Breast epithelium (tissue), 4 donors: ENCODE measurements at places on chromosomes 6 and 20. TPM values are rescaled to one million over a fixed set of nuclear protein-coding genes. Genes with fewer than 3 reads are reported as not detected.

DNA sequence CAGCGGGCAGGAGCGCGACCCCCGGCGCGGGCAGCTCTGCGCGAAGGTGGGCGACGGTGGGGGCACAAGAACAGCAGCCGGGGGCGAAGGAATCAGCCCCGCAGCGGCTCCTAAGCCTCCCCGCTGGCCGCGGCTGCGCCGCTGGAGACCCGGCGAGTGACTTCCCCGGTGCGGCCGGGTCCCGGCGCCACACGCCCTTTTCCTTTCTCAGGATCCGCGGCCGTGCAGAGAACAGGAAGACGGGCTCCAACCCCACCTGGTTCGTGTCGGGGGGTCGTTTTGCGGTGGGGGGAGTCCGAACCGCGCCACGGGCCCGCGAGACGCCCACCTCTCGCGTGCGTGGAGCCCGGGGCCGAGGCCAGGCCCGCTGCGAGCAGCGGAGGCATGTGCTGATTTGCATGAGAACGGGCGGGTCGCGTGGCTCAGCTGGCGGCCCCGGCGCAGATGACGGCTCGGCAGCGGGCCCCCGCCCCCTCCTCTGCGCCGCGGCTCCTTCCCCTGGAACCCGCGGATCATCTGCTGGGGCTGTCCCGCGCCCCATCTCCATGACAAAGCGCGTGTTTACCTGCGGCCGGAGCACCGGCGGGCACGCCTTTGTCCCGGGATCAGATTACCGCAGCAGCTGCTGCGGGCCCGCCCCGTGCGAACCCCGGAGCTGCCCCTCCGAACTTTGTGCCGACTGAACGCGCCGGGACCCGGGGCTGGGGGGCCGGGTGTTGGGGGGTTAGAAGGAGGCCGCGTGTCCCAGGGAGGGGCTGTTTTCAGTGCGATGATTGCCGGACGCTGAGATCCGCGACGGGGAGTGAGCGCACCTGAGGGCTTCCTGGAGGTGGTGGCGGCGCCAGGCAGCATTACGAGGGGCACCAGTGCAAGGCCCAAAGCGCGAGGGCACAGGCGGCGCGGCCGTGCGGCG lies 4.9 kb upstream of the DLL1 start:
- DNase-seq: no peak

GRCh38 chr6:18314317-18314997 lies 50.1 kb upstream of the DEK start:
- DNase-seq: no peak

GRCh38 chr20:9038791-9039535 lies 29.9 kb upstream of the PLCB4 start:
- DNase-seq: no peak

- DNase-seq: no peak
Observed at GRCh38 chr6:85620308-85620707, 22.4 kb downstream of the SYNCRIP start.

DNA sequence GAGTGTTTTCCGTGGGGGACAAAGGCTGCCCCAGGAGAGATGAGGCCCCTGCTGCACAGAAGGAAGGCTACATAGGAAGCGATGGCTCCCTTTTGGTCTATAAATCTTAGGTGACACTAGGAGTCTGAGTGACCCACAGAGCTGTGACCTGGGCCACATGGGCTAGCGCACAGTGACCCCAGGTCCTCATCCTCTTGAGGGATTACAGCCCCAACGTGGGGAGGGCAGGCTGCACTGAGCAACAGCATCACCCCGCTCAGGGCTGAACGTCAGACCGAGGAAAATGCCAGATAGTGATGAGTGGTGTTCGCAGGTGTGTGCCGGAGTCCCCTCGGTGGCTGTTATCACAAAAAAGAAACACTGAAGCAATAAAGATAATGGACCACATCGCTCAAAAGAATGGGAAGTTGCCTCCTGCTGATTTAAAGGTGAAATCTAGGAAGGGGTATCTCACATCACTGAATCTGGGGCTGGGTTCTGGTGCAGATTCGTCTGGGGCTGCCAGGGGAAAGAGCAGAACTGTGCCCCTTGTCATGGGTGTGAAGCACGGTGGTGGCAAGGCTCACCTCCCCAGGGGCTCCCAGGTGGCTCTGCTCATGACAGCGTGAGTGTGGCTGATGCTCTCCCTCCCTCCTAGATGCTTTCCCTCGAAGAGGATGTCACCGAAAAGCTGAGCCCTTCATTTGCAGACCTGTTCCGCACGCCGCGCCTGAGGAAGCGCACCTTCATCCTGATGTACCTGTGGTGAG lies 14.5 kb downstream of the SLC22A1 start:
- no peak for DNase-seq

The IL20RA gene
- 49.2 TPM for total RNA-seq

The TMEM239 gene
- total RNA-seq: not detected
